ENCODE measurements at places on chromosomes 1 and 21.

DNA sequence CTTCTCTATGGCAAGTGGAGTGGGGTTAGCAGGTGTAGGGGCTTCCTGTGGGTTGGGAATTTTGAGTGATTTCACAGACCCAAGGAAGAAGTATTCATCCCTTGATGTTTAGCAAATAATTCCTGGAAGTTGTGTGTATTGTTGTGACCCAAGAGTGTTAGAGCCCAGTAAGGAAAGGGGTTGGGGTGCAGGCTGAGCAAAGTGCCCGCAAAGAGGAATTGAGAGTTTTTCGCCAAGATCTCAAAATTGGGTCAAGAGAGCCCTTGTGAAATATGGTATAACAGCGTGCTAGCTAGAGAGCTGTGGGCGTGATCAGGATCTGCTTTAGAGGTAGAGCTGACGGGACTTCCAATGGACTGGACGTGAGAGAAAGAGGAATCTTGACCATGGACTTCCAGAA lies 73.0 kb upstream of the LAPTM5 start:
- no peak for DNase-seq

GRCh38 chr1:160779626-160780397 lies 16.2 kb upstream of the LY9 start:
- DNase-seq, result no peak

GRCh38 chr1:77977989-77978292 lies 931 bp downstream of the FUBP1 start:
- DNase-seq, result no peak

GRCh38 chr1:204072931-204073836 lies at the start of gene SOX13:
Gene SOX13 (plus strand): TSS chr1:204073115. CDS start chr1:204112916, 39,801 bp downstream.
- peak; percentile 92 for DNase-seq

DNA sequence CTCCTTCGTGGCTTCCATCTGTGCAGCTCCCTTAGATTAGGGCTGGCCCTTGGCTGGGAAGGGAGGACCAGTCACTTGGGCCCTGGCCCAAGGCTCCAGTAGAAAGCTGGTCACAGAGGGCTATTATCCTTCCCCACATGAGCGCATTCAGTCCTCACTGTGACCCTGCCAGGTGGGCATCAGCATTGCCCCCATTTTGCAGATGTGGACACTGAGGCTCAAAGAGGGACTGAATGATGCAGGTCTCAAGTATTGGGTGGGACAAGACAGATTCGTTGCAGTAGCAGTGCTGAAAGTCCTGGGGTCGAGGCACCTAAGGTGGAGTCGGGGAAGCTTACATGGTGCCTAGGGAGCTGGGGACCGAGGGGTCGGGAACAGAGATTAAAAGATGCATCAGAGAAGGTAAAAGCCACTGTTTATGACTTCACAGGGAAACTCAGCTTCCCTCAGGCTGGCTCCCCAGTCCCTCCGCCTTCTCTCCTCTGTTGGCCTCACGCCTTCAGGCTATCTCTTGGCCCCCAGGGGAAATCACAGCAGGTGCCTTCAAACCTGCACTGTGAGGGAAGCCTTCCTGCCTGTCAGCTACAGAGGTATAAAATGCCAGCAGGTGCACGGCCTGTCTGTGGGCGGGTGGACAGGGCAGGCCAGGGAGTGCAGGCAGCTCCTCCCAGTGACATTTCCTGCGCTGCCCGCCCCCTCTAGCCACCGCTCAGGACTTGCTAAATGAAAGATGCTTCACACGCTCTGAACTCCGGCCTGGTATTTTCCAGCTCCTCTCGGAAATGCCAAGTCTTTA lies 178.4 kb downstream of the GRIK3 start:
- DNase-seq, result no peak

- DNase-seq, result no peak
Measured at GRCh38 chr1:63739452-63739851, 34.4 kb upstream of the ROR1 start.

Data from left hindlimb (tissue), 1 donor.